ENCODE measurements at places on chromosomes 6 and 20.

DNA sequence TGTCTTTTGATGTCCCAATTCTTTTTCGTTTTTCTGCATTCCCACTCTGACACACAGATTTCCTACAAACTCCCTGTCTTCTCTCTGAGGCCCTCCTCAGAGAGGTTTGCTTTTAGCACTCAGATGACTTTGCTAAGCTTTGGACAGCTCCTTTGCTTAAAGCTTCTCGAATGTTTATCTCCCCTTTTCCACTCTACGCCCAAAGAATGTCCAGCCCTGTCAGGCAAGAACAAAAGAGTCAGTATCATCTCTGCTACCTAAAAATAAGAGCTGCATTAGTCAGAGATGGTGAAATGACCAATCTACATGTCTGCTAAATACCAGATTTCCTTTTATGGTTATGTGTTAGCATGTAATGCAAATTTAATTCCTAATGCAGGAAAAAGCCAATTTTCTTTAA lies 56.8 kb downstream of the PREP start:
- peaks cover 4% of the 10 kb centered on the region for H3K4me1 ChIP-seq
- H3K27ac ChIP-seq: no peak overlapping the region
- peaks cover 56% of the 10 kb centered on the region for H3K36me3 ChIP-seq
- no peaks in the 10 kb centered on the region for H3K27me3 ChIP-seq
- DNase-seq: no peak

DNA sequence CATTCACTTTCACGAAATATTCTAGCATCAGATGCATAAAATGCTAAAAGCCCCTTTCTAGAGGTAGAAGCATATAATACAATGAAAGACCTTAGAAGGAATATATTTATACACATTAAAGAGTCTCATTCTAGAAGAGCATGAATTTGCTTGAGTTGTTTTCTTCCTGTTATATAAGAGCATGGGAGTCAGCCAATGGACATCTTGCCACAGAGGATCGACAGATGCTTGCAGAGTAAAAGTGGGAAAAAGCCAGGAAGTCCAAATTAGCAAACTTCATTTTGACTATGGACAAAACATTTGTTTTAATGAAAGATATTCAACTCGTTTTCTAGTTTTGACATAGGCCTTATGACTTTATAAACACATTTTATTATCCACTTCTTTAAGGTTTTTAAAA lies 44.2 kb upstream of the RIPPLY2 start:
- DNase-seq: no peak
- no peak overlapping the region for H3K27ac ChIP-seq
- H3K4me1 ChIP-seq: no peaks in the 10 kb centered on the region
- no peak overlapping the region for H3K4me3 ChIP-seq

DNA sequence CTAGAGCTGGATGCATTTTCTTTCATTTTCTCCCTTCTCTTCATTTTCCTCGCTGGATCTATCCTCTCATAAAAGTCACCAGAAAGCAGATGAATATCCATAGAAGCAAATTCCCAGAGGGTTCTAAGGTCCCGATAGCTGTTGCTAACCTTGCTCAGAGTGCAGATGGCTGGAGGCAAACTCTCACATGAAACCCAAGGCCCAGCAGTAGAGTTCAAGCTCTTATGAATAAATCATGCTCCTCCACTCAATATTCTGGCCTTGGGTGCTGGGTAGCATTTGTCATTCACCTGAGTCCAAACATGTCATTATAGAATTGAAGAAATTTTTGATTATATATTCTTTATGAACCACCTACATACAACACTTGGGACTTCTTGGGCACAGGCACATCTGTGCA lies 539.7 kb upstream of the MARCKS start:
- H3K4me1 ChIP-seq: no peaks in the 10 kb centered on the region
- no peaks in the 10 kb centered on the region for H3K36me3 ChIP-seq
- no peak for DNase-seq
- no peak overlapping the region for H3K4me3 ChIP-seq
- no peak overlapping the region for H3K27ac ChIP-seq
- peaks cover 12% of the 10 kb centered on the region for H3K27me3 ChIP-seq

DNA sequence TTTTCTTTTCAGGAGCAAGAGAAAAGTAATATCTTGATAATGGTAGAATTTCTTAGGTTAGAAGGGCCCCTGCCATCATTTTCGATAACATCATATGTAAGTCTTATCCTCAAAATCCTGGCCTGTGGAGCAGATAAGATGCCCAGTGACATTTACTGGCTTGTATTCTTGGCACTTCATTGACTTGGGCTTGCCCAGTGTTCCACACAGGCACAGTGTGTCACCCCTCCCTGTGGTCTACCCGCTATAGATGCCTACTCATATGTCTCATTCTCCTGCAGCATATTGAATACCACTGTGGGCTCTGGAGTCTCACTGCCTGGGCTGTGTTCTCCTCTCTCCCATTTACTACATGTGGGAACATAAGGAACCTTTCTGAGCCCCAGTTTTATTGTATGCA lies 105.0 kb downstream of the GRM1 start:
- no peaks in the 10 kb centered on the region for H3K4me1 ChIP-seq
- H3K27me3 ChIP-seq: no peaks in the 10 kb centered on the region
- no peak for DNase-seq
- no peak overlapping the region for H3K4me3 ChIP-seq
- H3K36me3 ChIP-seq: no peaks in the 10 kb centered on the region

DNA sequence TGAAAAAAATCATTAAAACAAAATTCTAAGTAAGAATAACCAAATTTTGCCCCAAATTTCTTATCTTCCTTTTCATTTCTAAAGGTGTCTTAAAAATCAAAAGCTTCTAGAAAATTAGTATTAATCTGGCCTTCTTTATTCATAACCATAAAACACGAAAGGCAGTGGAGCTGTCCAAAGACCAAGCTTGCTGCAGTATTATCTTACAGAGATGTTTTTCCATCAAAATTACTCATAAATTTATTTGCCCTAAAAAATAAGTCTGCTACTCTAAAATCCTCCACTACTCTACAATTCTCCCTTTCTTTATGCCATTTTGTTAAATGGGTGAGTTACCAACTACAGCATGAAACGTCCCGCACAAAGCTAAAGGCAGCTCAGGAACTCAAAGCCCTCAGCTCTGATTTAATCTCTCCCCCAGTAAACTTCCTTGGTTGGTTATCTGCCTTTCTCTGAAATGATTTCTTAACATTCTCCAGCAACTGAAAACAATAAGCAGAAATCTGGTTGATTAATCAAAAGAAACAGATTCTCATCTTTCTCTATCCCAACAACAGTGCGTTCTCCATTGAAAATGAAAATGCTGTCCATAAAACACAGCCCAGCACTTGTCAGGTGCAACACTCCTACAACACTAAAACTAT lies 2.1 kb downstream of the USP49 start:
- peaks cover 8% of the 10 kb centered on the region for H3K4me1 ChIP-seq
- no peaks in the 10 kb centered on the region for H3K27me3 ChIP-seq
- H3K27ac ChIP-seq: no peak overlapping the region
- H3K36me3 ChIP-seq: no peaks in the 10 kb centered on the region
- no peak overlapping the region for H3K4me3 ChIP-seq

DNA sequence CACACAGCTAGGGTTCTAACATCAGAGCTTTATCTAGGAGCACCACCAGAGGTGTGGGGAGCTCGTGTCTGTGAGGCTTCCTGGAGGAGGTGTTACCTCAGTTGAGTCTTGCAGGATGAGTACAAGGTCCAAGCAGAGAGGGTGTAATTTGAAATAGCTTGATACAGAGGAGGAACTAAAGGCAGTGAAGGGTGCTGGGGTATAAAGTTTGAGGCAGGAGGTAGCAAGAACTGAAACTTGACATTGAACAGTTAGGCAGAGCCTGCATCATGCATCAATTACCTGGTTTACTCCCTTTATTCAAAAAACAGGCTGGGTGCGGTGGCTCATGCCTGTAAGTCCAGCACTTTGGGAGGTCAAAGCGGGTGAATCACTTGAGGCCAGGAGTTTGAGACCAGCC lies 241.2 kb downstream of the UST start:
- H3K27me3 ChIP-seq: no peaks in the 10 kb centered on the region
- no peak for DNase-seq
- no peak overlapping the region for H3K4me3 ChIP-seq
- no peaks in the 10 kb centered on the region for H3K36me3 ChIP-seq

DNA sequence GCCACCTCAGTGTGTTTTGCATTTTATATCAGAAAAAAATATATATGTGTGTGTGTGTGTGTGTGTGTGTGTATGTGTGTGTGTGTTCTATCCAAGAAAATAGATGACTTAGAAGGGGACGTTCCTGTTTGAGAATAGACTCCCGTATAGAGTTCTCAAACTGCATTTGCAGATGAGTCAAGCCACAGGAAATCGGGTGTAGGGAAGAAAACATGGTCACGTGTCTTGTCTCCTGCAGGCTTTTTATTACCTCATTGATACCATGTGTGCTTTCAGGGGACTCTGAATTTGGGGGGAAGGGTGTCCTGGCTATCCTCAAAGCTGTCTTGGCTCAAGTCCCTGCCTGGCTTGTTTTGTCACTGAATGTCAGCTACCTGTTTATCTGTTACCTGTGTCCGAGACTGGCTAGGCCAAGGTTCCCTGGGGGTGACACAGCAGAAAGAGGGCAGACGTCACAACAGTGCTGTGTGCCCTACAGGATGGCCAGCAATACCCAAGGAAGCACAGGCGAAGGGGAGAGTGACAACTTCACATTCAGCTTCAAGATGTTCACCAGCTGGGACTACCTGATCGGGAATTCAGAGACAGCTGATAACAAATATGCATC lies 55.7 kb upstream of the NOP56 start:
- H3K27ac ChIP-seq: no peak overlapping the region
- peaks cover 11% of the 10 kb centered on the region for H3K27me3 ChIP-seq
- H3K4me1 ChIP-seq: no peaks in the 10 kb centered on the region
- H3K4me3 ChIP-seq: no peak overlapping the region
- no peaks in the 10 kb centered on the region for H3K36me3 ChIP-seq

Measured in activated naive CD8-positive, alpha-beta T cell treated with anti-CD3 and anti-CD28 coated beads for 36 hours (primary cell).